ENCODE measurements at places on chromosomes 6 and 20.

DNA sequence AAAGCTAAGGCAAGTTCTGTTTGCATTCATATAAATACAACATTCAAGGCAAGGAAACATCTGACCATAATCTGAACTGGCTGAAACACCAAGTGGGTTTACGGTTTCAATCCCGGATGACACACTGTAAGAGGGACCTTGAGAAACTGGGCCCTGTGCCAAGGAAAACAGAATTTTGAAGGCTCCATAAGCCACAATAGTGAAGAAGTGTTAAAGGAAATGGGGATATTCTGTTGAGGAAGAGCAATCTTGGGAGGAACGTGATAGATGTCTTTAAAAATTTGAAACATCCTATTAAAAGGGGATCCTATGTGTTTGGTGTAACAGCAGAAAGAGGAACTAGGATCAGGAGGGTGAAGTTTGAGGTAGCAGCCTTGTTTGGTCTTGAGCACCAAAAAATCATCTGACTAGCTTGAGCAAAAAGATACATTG, 82.4 kb upstream of the TAB2 start:
- DNase-seq, result no peak

- no peak for DNase-seq
Measured at GRCh38 chr20:44963325-44964215, 2.7 kb upstream of the STK4 start.

GRCh38 chr6:130679684-130680083, 147.5 kb upstream of the SMLR1 start:
- no peak for DNase-seq

- no peak for DNase-seq
Measured at GRCh38 chr6:168950858-168951214, 302.8 kb downstream of the THBS2 start.

GRCh38 chr6:22024973-22025467, 271.8 kb downstream of the PRL start:
- DNase-seq, result no peak

Measured in cardiac septum (tissue), 1 donor.